ENCODE measurements at places on chromosomes 7 and 10. TPM values are rescaled to one million over a fixed set of nuclear protein-coding genes. Genes with fewer than 3 reads are reported as not detected.
A peak's percentile ranks its signal among the peaks of the same experiment; 100 is the strongest.

SSMEM1 gene
- not detected for total RNA-seq

AOAH gene
- not detected for total RNA-seq

EXOSC1 gene
- total RNA-seq: 41.2 TPM

UTF1 gene
- not detected for total RNA-seq

ODAD2 gene
- 1.1 TPM for total RNA-seq

SPDYE16 gene
- total RNA-seq: not detected

PRPS1L1 gene
- total RNA-seq: not detected

IFT22 gene
- total RNA-seq: 33.0 TPM

GRCh38 chr7:138449580-138449979, 10.5 kb upstream of the TRIM24 start:
- H3K27me3 ChIP-seq: no peaks in the 10 kb centered on the region
- no peak overlapping the region for H3K27ac ChIP-seq
- H3K36me3 ChIP-seq: no peaks in the 10 kb centered on the region
- no peak for DNase-seq

- H3K4me3 ChIP-seq: no peak overlapping the region
- peaks cover 12% of the 10 kb centered on the region for H3K27me3 ChIP-seq
- H3K36me3 ChIP-seq: no peaks in the 10 kb centered on the region
- DNase-seq: no peak
Measured at GRCh38 chr7:155962191-155962967, 150.1 kb upstream of the SHH start.

GRCh38 chr7:148114804-148115203, 475.8 kb upstream of the C7orf33 start:
- no peak overlapping the region for H3K27ac ChIP-seq
- no peak overlapping the region for H3K4me3 ChIP-seq
- no peak for DNase-seq
- H3K27me3 ChIP-seq: peaks cover 7% of the 10 kb centered on the region
- no peaks in the 10 kb centered on the region for H3K4me1 ChIP-seq

GRCh38 chr7:156823435-156823834, 69.5 kb downstream of the LMBR1 start:
- H3K36me3 ChIP-seq: peaks cover 3% of the 10 kb centered on the region
- H3K27me3 ChIP-seq: no peaks in the 10 kb centered on the region
- no peak overlapping the region for H3K27ac ChIP-seq

- H3K36me3 ChIP-seq: no peaks in the 10 kb centered on the region
- DNase-seq: no peak
- H3K4me1 ChIP-seq: no peaks in the 10 kb centered on the region
- H3K4me3 ChIP-seq: no peak overlapping the region
Measured at GRCh38 chr7:126940723-126941307, 311.9 kb downstream of the GRM8 start.

DNA sequence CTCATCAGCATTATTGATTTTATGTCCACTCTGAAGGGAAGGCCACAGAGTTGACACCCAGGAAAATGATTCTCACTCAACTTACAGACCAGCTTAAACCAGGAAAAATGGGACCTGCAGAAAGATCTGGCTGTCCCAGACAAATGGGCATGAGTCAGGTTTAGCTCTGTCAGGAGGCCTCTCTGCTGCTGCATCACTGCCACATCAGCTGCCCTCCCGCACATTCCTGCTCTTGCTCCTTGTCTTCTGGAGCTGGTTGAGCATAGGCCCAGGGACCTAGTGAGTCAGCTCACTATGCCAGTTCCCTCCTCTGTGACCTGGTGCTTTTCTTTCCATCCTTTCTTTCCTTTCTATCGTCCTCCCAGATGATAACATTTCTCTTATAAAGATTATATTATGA, 18.8 kb upstream of the SMNDC1 start:
- peak overlapping the region; percentile 65 for H3K27ac ChIP-seq
- H3K4me3 ChIP-seq: no peak overlapping the region
- H3K36me3 ChIP-seq: peaks cover 10% of the 10 kb centered on the region
- H3K27me3 ChIP-seq: no peaks in the 10 kb centered on the region
- H3K4me1 ChIP-seq: peaks cover 24% of the 10 kb centered on the region

DNA sequence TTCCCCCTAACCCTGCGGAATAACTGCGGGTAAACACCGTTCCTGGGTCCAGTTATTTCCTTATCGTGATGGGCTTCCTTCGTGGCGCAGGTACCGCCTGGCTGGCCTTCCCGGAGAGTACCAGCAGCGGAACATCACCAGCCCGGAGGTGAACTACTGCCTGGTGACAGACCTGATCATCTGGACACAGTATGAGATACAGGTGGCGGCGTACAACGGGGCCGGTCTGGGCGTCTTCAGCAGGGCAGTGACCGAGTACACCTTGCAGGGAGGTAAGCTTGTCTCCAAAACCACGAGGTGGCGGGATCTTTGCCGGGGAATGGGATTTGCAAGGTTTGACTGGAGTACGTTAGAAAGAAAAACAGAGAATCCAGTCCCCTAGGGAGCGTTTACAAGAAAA, 665.0 kb upstream of the FOXK1 start:
- no peak overlapping the region for H3K4me3 ChIP-seq
- H3K27ac ChIP-seq: no peak overlapping the region
- H3K27me3 ChIP-seq: no peaks in the 10 kb centered on the region
- no peak for DNase-seq
- no peaks in the 10 kb centered on the region for H3K4me1 ChIP-seq
- peaks cover 17% of the 10 kb centered on the region for H3K36me3 ChIP-seq

- no peaks in the 10 kb centered on the region for H3K4me1 ChIP-seq
- DNase-seq: no peak
- no peaks in the 10 kb centered on the region for H3K27me3 ChIP-seq
- peaks cover 4% of the 10 kb centered on the region for H3K36me3 ChIP-seq
- no peak overlapping the region for H3K4me3 ChIP-seq
- no peak overlapping the region for H3K27ac ChIP-seq
Measured at GRCh38 chr7:94666879-94667587, 11.1 kb upstream of the SGCE start.

DNA sequence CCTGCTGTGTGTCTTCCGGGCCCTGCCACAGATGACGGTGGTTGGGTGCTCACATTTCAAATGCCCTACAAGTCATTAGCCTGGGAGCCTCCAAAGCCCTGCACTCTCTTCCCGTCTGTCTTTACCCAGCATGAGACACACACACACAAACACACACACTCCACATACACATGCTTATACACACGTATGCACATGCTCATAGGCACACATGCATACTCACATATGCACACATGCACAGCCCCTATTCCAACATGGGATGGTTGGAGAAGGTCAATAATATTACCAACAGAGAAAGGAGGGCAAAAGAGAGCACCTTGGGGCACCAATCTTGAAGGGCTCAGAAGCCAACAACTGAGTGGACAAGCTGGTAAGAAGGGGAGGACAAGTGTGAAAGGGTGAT, 19.0 kb downstream of the SUN3 start:
- no peak for DNase-seq
- peaks cover 8% of the 10 kb centered on the region for H3K4me1 ChIP-seq
- H3K4me3 ChIP-seq: no peak overlapping the region

- no peaks in the 10 kb centered on the region for H3K36me3 ChIP-seq
- no peak overlapping the region for H3K27ac ChIP-seq
- no peaks in the 10 kb centered on the region for H3K27me3 ChIP-seq
- H3K4me1 ChIP-seq: peaks cover 13% of the 10 kb centered on the region
Measured at GRCh38 chr10:113115556-113115955, 165.5 kb downstream of the TCF7L2 start.

- H3K4me3 ChIP-seq: no peak overlapping the region
- DNase-seq: peak; percentile 7
- H3K36me3 ChIP-seq: no peaks in the 10 kb centered on the region
- H3K4me1 ChIP-seq: peaks cover 23% of the 10 kb centered on the region
Measured at GRCh38 chr7:149093228-149093627, 2.7 kb upstream of the ZNF786 start.

DNA sequence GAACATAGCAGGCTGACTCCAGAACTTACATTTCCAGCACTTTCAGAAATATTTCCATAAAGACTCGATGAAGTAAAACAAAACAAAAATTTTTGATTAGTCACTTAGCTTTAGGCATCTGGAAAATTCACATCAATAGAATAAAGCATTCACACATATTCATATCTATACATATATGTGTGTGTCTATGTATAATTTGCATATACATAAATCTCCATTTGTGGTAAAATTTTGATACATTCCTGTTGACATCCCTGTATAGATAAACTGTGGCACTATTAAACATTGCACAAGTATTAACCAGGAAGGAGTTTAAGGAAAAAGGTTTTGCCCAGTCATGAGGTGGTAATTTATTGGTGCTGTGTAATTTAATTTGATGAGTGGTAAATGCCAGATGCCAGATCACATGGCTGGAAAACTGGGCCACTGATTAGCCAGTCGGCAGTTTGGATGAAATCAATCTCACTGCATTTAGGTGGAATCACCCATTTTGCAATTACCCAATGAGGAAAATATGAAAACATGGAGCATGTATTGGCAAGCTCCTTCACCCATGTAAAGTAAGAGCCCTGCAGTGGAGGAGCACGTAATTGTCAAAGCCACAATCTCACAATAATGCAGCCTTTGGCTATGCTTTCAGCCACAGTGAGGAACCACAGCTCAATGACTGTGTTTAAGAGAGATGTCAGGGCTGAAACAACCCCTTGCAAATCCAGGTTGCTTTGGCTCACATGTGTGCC, 294.6 kb downstream of the RNLS start:
- peaks cover 16% of the 10 kb centered on the region for H3K4me1 ChIP-seq
- no peak for DNase-seq
- H3K36me3 ChIP-seq: no peaks in the 10 kb centered on the region
- no peak overlapping the region for H3K27ac ChIP-seq
- H3K27me3 ChIP-seq: no peaks in the 10 kb centered on the region
- no peak overlapping the region for H3K4me3 ChIP-seq

DNA sequence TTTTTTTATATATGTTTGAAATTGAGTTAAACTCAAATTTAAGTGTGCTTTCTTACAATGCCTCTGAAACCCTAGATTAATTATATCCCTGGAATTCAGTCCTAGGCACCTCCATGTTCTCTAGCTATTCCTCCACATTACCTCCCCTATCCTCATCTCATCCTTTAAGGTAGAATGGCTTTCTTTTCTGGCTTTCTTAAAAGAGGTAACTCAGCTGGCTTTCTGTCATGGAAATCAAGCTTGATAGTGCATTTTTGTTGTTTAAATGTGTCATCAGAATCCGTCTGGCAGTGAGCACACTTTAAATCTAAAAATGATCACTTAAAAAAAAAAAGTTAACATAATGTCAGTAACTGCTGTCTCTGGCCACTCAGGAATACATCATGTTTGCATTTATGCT, 42.2 kb downstream of the AHR start:
- H3K36me3 ChIP-seq: peaks cover 31% of the 10 kb centered on the region
- peak overlapping the region; percentile 58 for H3K27ac ChIP-seq
- no peak overlapping the region for H3K4me3 ChIP-seq
- no peaks in the 10 kb centered on the region for H3K27me3 ChIP-seq
- no peak for DNase-seq
- peaks cover 47% of the 10 kb centered on the region for H3K4me1 ChIP-seq

DNA sequence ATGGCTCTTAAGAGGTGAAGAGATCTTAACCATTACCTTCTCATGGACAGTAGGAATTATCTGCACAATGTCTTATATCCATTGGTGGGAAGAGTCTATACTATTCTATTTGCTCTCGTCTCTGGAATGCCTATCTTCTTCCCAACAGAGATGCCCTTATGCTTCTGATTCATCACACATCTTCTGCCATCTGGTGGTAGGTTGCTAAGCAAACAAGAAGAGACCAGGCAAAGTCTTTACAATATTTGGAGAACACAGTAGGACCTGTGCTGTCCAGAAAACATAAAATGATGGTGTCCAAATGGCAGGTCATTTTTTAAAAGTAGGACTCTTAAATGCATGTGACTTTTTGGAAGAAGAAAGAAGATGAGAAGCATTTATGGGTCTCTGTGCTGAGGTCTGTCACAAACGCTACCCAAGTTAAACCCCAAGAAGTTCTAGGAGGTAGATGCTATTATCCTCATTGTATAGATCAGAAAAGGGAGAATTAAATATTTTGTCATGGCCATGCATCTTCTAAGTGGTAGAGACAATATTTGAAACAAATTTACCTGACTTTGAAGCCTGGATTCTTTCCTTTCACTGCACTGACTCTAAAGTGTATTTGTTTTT, 67.8 kb upstream of the NXPH1 start:
- DNase-seq: no peak
- H3K27me3 ChIP-seq: peaks cover 10% of the 10 kb centered on the region
- no peak overlapping the region for H3K4me3 ChIP-seq
- no peaks in the 10 kb centered on the region for H3K4me1 ChIP-seq

- H3K4me3 ChIP-seq: no peak overlapping the region
- peaks cover 6% of the 10 kb centered on the region for H3K36me3 ChIP-seq
- no peaks in the 10 kb centered on the region for H3K27me3 ChIP-seq
Measured at GRCh38 chr7:102874966-102875365, 37.8 kb upstream of the LRRC17 start.

DNA sequence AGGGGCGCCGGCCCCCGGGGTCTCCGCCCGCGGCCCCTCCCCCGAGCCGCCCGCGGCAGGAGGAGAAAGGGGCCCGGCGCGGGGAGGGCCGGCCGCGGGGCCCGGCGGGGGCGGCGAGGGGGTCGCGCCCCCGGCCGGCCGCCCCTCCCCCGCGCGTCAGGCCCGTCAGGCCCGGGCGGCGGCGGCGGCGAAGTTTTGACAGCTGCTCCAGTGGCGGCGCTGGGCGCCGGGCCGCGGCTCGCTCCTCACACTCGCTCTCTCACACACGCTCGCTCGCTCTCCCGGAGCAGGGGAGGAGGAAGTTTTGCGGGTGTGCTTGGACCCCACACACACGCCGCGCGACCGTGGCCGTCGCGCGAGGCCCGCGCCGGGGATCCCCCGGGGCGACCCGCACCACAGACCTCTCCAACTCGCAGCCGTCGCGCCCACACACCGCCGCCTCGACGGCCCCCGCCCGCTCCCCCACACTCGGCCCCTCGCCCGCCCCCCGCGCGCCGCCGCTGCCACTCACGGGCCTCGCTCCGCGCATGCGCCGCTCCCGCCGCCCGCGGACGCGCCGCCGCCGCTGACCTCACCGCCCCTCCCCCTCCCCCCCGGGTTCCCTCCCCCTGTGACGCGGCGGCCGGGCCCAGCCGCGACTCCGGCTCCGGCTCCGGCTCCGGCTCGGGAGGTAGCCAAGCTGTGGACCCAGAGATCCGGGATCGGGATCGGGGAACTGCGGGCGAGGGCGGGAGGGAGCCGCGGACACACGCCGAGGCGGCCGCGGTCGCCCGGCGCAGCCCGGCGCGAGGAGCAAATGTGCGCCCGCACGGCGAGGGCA, 518 bp upstream of the KMT2C start:
- peak overlapping the region; percentile 81 for H3K4me3 ChIP-seq
- H3K4me1 ChIP-seq: peaks cover 23% of the 10 kb centered on the region
- DNase-seq: peak; percentile 96
- no peaks in the 10 kb centered on the region for H3K36me3 ChIP-seq
- peak overlapping the region; percentile 94 for H3K27ac ChIP-seq
- no peaks in the 10 kb centered on the region for H3K27me3 ChIP-seq

Data from chondrocyte (in vitro differentiated cells).